ENCODE measurements at places on chromosomes 4 and X.

GRCh38 chrX:20067709-20068561, 48.8 kb downstream of the MAP7D2 start:
- peak; percentile 21 for DNase-seq

DNA sequence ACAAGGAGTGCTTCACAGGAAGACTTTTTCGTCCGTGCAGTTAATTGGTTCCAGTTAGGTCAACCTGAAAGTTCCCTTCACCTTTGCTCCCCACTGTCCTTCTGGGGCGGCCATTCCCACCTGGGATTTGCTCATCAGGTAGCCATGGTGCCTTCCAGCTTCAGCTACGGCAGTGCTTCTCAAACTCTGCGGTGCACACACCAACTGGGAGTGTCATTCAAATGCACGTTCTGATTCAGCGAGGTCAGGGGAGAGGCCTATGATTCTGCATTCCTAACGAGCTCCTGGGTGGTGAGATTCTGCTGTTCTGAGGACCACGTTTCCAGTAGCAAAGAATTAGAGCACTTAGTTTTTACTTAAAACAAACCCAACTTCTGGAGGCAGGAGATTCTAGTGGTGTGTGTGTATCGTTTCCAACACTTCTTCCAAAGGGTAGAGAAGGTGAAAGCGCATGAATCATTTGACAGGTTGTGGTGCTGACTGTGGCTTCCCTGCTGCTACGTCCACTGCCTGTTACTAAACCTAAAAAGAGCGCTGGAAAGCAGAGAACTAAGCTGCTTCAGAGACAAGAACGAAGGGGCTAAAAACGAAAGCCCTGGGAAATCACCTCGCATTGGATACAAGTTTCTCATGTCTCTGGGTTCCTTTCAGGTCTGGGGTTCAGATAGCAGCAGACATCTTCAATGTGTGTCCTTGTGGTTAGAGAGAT, 4.7 kb upstream of the HELT start:
- DNase-seq = no peak

DNA sequence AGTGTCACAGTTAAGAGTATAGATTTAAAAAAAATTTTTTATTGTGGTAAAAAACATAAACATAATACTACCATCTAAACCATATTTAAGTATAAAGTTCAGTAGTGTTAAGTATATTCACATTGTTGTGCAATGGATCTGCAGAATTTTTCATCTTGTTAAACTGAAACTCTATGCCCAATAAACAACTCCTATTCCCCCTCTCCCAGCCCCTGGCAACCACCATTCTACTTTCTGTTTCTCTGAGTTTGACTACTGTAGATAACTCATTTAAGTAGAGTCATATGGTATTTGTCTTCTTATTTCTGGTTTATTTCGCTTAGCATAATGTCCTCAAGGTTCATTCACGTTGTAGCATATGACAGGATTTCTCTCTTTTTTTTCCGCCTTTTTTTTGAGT, 112.4 kb downstream of the PTTG2 start:
- no peak for DNase-seq

GRCh38 chr4:76022031-76022430, 1.3 kb downstream of the CXCL10 start:
- DNase-seq = no peak

GRCh38 chr4:184598753-184599491, 50.3 kb downstream of the CASP3 start:
- no peak for DNase-seq

DNA sequence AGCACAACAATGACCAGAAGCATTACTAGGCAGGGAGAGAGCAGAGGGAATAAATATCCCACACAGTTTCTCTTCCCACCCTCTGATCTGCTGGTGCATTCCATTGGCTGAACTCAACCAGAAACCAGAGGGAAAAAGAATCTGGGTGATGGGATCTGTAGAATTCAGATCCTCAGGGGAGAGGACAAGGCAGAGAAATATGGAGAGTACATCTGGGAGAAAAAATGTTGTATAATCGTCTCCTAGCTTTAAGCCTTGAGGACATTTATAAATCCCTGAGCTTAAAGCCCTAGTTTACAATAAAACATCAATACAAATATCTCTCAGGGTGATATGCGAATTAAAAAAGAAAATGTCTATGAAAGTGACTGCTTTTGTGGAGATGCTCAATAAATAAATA, 368.1 kb upstream of the MAD2L1 start:
- DNase-seq = no peak

Data from smooth muscle cell of the brain vasculature (primary cell).